ENCODE measurements at places on chromosomes 11 and 22. TPM values are rescaled to one million over a fixed set of nuclear protein-coding genes. Genes with fewer than 3 reads are reported as not detected.
A peak's percentile ranks its signal among the peaks of the same experiment; 100 is the strongest.

- no peak overlapping the region for H3K4me3 ChIP-seq
- H3K36me3 ChIP-seq, result no peaks in the 10 kb centered on the region
- no peak overlapping the region for H3K27ac ChIP-seq
- H3K27me3 ChIP-seq, result peaks cover 10% of the 10 kb centered on the region
- no peaks in the 10 kb centered on the region for H3K4me1 ChIP-seq
These were observed 7.1 kb upstream of the VWA5A start for GRCh38 chr11:124108156-124108555.

DNA sequence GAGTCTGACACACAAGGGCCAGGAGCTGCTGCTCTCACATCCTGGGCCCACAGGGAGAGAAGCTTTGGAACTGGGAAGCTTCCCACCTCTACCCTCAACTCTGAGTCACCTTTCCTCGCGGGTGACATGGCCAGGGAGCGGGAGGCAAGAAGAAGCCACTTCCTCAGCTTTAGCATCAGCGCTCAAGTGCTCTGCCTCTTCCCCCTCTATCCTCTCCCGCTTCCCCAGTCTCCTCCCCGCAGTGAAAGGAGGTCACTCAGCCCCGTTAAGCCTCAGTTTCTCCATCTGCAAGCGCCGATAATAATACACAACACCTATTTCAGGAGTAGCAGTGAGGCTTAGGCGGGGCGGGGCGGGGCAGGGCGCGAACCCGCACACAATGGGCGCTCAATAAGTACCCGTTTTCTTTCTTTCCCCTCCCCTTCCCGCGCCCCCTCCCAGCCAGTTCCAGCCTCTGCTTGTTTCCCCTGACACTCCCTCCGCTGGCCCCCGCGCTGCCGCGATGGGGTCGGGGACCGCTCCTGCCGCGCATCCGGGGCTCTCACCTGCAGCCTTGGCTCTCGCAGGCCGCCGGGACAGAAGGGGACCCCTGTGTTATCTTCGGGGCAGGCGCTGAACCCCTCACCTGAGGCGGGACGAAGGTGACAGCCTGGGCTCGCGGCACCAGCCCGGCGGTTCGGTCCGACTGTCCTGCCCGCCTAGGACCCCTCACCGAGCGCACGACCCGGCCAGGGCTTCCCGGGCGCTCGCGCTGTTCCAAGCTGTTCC, 892 bp downstream of the GDPD5 start:
- no peaks in the 10 kb centered on the region for H3K27me3 ChIP-seq
- no peaks in the 10 kb centered on the region for H3K36me3 ChIP-seq
- DNase-seq, result peak; percentile 72

DNA sequence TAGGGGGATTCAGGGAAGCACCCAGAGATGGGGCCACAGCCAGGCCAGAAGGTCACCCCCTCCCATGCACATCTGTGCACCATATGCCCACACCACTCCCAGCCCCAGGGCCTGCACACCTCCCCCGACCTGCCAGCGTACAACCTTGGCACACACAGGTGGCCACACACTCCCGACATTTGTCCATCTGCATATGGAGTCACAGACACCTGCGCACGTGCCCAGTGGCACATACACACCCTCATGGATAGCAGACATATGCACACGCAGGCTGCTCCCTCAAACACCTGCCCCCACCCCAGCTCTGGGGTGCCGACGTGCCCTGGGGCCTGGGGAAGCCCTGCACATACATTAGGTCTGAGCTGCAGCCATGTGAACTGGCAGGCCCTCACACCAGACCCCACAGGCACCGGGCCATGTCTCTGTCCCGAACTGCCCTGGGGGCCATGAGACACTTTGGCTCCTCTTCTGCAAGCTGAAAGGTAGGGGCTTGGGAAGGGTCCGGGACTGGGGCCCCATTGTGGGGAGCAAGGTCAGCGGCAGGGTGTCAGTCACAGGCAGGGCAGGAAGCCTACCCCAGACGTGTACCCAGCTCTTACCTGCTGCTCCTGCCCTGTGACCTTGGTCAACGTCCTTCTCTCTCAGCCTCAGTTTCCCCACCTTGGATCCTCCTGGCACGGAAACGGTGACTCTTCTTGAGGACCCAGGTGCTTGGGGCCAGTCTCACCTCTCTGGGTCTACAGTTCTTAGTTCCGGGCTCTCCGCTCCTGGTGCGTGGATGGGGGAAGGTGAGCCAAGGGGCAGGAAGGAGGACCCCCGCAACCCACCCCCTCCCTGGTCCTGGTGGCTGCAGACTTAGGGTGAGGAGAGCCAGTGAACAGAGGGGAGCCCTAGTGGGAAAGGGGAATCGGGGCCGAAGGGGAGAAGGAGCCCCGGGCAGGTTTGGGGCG, 579 bp upstream of the CABP7 start:
- H3K36me3 ChIP-seq, result no peaks in the 10 kb centered on the region
- DNase-seq, result no peak
- H3K27ac ChIP-seq, result no peak overlapping the region
- peaks cover 25% of the 10 kb centered on the region for H3K27me3 ChIP-seq

DNA sequence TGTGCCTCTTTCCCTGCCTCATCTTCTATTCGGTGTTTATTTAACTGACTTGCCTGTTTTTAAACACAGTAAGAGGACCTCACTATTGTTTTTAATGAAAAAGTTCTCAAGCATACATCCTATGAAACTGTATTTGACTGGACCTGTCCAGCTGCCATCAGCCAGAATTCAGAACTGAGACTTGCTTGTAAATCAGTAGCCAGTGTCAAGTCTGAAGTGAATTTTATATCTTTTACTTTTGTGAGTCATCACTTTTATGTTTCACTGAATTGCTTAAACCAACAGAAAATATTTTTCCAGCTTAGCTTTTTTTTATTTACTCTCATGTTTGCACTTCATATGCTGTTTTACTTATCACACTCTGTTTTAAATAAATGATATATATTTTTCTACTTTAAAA, 88.3 kb downstream of the LUZP2 start:
- no peaks in the 10 kb centered on the region for H3K27me3 ChIP-seq
- no peaks in the 10 kb centered on the region for H3K36me3 ChIP-seq
- no peak overlapping the region for H3K27ac ChIP-seq
- DNase-seq, result no peak

- no peaks in the 10 kb centered on the region for H3K36me3 ChIP-seq
- peaks cover 22% of the 10 kb centered on the region for H3K4me1 ChIP-seq
- no peak overlapping the region for H3K27ac ChIP-seq
- no peak for DNase-seq
- no peaks in the 10 kb centered on the region for H3K27me3 ChIP-seq
These were observed 136.6 kb downstream of the NAV2 start for GRCh38 chr11:19849107-19849789.

GRCh38 chr22:44765571-44766285, 13.4 kb downstream of the ARHGAP8 start:
- H3K36me3 ChIP-seq, result no peaks in the 10 kb centered on the region
- no peak overlapping the region for H3K4me3 ChIP-seq
- no peaks in the 10 kb centered on the region for H3K4me1 ChIP-seq
- H3K27me3 ChIP-seq, result 0 out of 2 replicates have a peak, but pooled peaks cover 4% of the 10 kb centered on the region
- no peak overlapping the region for H3K27ac ChIP-seq

- peak; percentile 96 for DNase-seq
- H3K27ac ChIP-seq, result peak overlapping the region; percentile 81
- peaks cover 11% of the 10 kb centered on the region for H3K36me3 ChIP-seq
- H3K27me3 ChIP-seq, result no peaks in the 10 kb centered on the region
These were observed 7.2 kb downstream of the AHNAK start for GRCh38 chr11:62539238-62539925.

GRCh38 chr22:48896766-48897644, 930.7 kb downstream of the BRD1 start:
- DNase-seq, result no peak
- no peaks in the 10 kb centered on the region for H3K36me3 ChIP-seq
- no peaks in the 10 kb centered on the region for H3K4me1 ChIP-seq
- no peak overlapping the region for H3K4me3 ChIP-seq

GRCh38 chr22:19663821-19664355, 50.4 kb upstream of the SEPTIN5 start:
- DNase-seq, result peak; percentile 82
- H3K27ac ChIP-seq, result peak overlapping the region; percentile 77
- 0 out of 2 replicates have a peak, but pooled peaks cover under 1% of the 10 kb centered on the region for H3K27me3 ChIP-seq

DNA sequence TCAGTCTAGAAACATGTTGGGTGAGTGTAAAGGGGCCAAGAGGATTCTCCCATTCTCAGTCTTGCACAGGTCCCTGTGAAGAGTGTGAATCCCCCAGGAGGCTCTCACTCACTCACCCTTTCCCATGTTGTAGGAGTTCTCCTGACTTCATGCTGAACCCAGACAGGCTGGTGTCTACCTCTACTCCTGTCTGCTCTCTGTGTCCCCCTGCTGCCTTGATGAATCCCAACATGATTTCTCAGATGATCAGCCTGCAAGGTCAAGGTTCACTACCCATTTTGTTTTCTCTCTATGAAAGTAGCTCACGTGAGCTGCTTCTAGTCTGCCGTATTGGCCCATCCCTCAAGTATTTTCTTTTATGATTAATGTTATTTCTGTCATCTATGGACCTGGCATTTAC, 500.6 kb downstream of the ETS1 start:
- no peak for DNase-seq
- H3K27me3 ChIP-seq, result peaks cover 9% of the 10 kb centered on the region
- H3K4me1 ChIP-seq, result no peaks in the 10 kb centered on the region
- no peak overlapping the region for H3K27ac ChIP-seq
- no peak overlapping the region for H3K4me3 ChIP-seq

DNA sequence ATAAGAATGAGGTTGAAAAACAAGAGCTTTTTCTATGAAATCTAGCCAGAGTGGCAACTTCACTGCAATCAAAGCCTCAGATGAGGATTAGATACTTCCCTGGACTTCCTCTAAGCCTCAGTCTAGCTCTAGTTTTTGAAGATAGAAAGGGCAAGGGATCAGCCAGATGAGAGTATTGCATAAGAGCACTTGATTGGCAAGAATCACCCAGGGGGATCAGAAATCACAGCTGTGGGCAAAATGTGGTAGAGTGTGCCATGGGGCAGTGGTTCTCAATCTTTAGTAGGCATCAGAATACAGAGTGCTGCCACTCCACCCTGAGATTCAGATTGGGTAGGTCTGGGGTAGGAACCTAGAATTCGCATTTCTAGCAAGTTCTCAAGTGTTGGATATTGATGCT, 82.4 kb downstream of the EXT2 start:
- H3K27ac ChIP-seq, result no peak overlapping the region
- no peak for DNase-seq
- H3K4me1 ChIP-seq, result peaks cover 22% of the 10 kb centered on the region
- H3K4me3 ChIP-seq, result no peak overlapping the region

DNA sequence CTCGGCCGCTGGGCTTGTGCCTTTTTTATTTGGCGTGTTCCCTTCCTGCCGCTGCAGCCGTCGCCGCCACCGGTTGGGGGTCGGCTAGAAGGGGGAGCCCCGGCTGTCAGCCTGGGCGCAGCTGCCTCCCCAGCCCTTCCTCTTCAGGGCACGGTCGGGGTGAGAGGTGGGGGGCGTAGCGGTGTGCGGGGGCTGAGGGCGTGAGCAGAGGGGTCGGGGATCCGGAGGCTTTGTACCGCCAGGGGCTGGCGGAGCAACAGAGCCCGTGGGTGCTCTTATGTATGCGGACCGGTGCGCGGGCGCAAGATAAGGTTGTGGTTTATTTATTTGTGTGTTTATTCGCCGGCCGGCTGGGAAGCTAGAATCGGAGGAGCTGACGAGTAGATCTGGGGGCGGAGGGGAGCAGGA, 477 bp downstream of the ZBTB16 start:
- no peaks in the 10 kb centered on the region for H3K4me1 ChIP-seq
- no peaks in the 10 kb centered on the region for H3K36me3 ChIP-seq
- no peak overlapping the region for H3K27ac ChIP-seq

- DNase-seq, result peak; percentile 98
- H3K4me1 ChIP-seq, result peaks cover 19% of the 10 kb centered on the region
- peak overlapping the region; percentile 92 for H3K27ac ChIP-seq
- peak overlapping the region; percentile 47 for H3K4me3 ChIP-seq
These were observed 19.1 kb downstream of the TNRC6B start for GRCh38 chr22:40196628-40197360.

DNA sequence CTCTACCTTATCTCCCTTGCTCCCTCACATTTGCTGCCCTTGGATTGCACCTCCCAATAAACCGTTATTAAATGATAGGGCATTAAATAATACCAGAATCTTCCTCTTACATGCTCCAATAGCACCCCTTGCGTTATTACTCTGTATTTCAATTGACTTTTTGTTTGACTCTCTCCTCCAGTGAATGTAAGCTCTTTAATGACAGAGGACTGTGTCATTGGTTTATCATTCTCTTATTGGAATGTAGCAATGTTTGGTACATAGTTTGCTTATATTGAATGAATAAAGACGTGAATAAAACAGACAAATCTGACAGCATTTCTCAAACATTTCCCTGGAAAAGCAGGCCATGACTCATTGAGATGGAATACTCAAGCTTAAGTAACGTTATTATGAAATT, 8.7 kb upstream of the MPEG1 start:
- H3K4me3 ChIP-seq, result no peak overlapping the region
- peaks cover 16% of the 10 kb centered on the region for H3K27me3 ChIP-seq
- H3K4me1 ChIP-seq, result peaks cover 33% of the 10 kb centered on the region

- H3K27ac ChIP-seq, result no peak overlapping the region
- peak; percentile 46 for DNase-seq
- H3K27me3 ChIP-seq, result peaks cover 15% of the 10 kb centered on the region
- no peaks in the 10 kb centered on the region for H3K4me1 ChIP-seq
- H3K36me3 ChIP-seq, result no peaks in the 10 kb centered on the region
These were observed 415.1 kb downstream of the SOX6 start for GRCh38 chr11:15941206-15941770.

Gene OR2D3
- not detected for total RNA-seq

Gene TMPRSS5
- total RNA-seq, result not detected

Gene UVRAG
- total RNA-seq, result 9.9 TPM

Gene MMP10
- 0.97 TPM for total RNA-seq

Gene CHST1
- total RNA-seq, result not detected

Gene ISX
- total RNA-seq, result not detected

Gene MTMR2
- 32.4 TPM for total RNA-seq

Gene OR10S1
- total RNA-seq, result not detected

Gene NPAS4
- total RNA-seq, result not detected

Gene CD3E
- total RNA-seq, result not detected

Measured in GM23248 (cell line).